Stimulated activated CD4-positive, alpha-beta T cell treated with anti-CD3 and anti-CD28 coated beads, Interleukin-12 subunit alpha, Interleukin-12 subunit beta, amount 100 ng/mL, for 48 hours (primary cell): ENCODE measurements at places on chromosomes 6 and 20.

- no peak for DNase-seq
Measured at GRCh38 chr6:89433252-89434149, 549 bp downstream of the ANKRD6 start.

GRCh38 chr6:99432877-99433276 is 7.8 kb upstream of the PNISR start:
- no peak for DNase-seq

- DNase-seq, result no peak
Measured at GRCh38 chr6:44650947-44651346, 263.4 kb downstream of the CDC5L start.

DNA sequence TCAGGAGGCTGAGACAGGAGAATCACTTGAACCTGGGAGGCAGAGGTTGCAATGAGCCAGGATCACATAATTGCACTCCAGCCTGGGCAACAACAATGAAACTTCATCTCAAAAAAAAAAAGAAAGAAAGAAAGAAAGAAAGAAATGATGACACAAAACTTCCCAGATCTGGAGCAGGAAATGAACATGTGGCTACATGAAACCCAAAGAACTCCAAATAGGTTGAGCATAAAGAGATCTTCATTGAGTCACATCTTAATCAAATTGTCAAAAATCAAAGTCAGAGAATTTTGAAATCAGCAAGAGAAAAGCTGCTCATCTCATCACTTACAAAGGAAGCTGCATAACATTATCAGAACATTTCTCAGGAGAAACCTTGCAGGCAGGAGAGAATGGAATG is 247.0 kb downstream of the IBTK start:
- DNase-seq, result no peak

GRCh38 chr6:106727480-106728149 is 98.2 kb downstream of the QRSL1 start:
- DNase-seq, result no peak

DNA sequence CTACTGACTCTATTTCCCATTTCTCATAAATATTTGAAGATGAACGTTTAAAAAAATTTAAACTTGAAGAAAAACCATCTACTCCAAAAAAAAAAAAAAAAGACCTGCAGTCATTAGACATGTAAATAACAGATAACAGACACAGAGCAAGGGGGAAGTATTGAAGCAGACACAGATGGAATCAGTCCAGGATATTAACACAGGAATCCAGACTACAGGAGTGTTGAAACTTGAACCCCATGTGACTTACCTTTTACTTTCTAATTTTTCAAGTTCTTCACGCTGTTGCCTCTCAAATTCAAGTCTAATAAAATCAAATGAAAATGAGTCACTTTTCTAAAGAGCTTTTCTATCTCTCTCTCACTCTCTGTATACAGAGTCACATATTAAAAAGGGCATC is 191.8 kb downstream of the KIF16B start:
- DNase-seq, result no peak

DNA sequence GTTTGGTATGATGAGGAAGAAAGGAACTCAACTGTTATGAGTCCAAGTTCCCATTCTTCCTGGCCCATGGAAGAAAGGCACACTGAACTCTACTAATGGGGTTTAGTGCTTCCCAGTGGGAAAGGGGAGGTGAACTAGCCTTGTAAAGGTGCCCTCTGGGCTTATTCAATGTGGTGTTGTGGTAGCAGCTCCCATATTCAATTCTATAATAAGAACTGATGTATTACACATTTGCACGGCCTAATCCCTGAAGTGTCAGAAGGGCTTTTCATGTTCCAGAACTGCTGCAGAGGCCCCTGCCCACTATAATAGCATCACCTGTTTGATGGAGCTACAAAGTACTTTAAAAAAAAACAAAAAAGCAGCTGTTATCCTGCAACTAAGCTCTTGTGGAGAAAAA is 17.1 kb downstream of the PRKN start:
- DNase-seq, result no peak

DNA sequence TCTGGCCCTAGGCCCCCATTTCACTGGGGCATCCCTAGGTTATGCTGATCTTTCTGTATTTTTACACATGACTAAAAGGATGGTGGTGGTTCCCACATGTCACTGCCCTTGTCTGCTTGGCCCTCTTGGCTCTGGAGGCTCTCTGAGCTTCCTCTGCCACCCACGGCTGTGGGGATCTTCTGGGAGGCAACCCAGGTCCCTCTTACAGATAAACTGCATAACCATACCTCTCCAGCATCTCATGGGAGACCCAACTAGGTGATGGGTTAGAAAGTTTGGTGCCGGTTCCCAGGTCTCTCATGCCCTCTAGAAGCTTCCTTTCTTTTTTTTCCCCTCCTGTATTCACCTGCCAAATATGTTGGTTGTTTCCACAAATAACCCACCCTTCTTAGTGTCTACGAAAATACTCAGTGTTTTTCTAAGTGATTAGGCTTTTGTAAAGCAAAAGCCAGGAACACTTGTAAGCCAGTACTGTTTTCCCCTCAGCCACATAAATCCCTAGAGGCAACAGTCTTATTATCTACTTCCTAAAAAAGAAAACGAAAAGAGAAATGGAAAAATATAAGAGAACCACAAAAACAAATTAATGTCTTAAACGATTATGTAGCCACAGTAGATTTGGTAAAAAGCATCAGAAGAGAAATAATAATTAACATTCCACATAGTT is 71.7 kb upstream of the SMLR1 start:
- no peak for DNase-seq

GRCh38 chr6:169993861-169994481 is 242.5 kb downstream of the ERMARD start:
- no peak for DNase-seq

- no peak for DNase-seq
Measured at GRCh38 chr6:39102821-39103136, 12.2 kb downstream of the SAYSD1 start.

DNA sequence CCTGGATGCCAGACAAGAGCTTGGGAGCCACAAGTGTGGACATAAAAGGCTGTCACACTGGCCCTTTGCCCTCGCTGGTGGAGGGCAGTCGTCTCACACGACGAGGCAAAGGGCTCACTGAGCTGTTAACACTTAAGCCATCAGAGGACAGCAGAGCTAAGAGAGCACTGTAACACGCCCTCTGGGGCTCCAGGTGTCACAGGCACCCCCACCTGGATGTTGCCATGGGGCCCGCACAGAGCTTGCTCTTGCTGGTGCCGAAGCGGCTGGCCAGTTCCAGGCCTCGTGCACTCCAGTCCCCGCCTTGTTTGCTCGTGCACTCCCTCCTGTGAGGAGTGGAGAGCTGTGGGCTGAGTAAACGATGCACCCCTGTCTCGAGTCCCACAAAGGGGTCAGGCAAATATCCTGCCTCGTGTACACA is 37.4 kb downstream of the SLC35D3 start:
- no peak for DNase-seq

DNA sequence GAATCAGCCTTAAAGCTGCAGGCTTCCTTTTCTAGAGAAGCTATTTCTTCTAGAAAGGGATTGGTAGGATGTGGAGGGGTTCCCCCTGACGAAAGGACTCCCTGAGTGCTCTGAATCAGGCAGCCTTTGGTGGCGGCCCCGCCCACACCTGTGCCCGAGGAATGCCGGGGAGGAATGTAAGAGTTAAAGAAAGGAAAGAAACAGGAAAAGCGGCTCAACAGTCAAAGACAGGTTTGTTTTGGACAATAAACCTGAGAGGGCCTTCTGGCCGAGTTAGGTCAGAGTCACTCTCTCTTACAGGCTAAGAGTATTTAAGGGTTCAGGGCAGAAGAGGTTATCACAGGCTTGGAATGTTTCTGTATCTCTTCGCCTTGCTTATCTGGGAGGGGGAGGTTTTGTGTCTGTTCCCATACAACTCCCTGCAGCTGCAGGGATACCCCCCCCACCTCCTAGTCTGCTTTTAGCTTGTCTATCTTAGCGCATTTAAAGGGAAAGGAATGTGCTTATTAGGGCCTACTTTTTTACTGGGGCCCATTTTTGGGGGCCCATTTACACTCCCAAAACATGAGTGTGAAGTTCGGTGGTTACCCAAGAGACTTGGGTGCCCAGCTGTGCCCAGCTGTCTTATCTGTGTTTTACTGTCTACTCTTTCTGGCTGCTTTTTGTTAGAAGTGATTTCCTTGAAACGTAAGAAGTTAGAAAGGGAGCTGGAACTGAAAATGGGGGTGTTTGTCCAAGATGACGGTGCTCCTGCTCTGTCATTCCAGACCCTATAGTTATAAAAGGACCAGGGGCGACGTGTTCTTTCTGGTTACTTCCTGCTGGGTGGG is 32.8 kb downstream of the DYNLT1 start:
- DNase-seq, result no peak

GRCh38 chr6:99579781-99580180 is 11.3 kb upstream of the CCNC start:
- DNase-seq, result no peak

DNA sequence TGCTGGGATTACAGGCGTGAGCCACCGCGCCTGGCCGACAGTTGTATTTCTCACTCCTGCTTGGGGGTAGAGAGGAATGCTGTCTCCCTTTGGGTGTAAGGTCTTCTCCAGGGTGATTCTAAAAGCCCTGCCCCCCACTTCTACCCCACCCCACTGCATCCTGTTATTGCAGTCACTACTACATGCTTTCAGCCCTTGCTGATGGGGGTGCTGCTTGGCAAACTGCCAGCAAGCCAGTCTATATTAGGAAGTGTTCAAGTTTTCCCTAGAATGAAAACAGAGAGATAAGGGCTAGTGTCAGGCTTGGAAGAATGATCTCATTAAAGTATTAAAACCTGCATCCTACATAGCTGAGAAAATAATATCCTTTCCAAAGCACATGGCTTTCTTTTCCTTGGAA is 31.3 kb downstream of the TTI1 start:
- no peak for DNase-seq

- no peak for DNase-seq
Measured at GRCh38 chr20:53647286-53647821, 53.7 kb upstream of the ZNF217 start.
